ENCODE measurements at places on chromosomes 7 and 10.

DNA sequence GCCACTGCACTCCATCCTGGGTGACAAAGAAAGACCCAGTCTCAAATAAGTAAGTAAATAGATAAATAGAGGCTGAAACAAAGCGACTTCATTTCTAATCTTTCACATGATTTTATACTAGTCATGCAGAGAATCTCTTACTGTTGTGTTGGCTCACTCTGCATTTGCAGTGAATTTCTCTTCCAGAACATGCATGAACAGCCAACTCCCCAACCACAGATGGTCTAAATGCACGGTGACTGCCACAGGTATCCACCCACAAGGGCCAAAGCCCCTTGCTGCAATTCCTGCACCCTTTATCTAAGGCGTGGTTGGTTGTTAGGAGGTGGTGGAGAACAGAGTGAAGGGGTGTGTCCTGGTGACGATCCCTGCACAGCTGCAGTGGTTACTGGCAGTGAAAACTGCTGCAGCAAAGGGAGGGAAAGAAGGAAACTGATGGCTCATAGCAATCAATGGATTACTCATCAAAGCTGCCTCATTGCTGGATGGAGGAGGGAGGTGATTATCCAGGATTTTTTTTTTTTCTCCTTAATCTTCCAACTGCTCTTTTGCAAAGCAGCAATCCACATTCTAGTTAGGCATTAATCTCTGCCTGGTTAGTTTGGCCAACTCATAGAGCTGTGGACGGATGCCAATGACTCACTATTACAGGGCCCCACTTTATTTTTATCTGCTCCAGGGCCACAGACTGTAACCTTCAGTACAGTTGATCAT, 50.6 kb downstream of the PRTFDC1 start:
- DNase-seq: no peak

DNA sequence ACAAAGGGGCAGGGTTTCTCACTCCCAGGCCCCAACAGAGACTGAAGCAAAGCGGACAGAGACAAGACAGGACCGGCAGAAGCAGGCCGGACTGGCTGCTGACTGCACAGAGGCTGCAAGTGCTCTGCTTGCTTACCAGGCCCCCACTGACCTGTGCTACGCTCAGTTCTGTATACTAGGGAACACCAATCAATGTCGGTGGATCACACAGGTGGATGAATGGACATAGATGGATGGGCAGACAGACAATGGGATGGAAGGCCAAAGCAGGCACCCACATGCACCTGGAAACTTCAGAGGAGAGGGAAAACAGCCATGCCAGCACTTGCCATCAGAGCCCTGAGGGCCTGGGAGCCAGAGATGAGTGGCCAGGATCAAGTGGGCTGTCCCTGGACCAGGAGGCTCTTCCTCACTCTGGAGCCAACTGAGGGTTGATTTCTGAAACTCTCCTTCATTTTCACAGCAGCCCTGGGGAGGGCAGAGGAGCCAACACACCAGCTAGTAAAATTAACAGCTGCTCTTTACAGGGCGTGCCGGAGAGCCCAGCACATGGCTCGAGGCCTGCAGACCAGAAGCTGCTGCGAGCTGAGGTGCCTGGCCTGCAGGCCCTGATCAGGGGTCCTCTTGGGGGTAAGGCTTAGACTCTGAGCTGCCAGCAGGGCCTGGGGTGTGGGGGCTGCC, 243.6 kb downstream of the KCNMA1 start:
- no peak for DNase-seq

DNA sequence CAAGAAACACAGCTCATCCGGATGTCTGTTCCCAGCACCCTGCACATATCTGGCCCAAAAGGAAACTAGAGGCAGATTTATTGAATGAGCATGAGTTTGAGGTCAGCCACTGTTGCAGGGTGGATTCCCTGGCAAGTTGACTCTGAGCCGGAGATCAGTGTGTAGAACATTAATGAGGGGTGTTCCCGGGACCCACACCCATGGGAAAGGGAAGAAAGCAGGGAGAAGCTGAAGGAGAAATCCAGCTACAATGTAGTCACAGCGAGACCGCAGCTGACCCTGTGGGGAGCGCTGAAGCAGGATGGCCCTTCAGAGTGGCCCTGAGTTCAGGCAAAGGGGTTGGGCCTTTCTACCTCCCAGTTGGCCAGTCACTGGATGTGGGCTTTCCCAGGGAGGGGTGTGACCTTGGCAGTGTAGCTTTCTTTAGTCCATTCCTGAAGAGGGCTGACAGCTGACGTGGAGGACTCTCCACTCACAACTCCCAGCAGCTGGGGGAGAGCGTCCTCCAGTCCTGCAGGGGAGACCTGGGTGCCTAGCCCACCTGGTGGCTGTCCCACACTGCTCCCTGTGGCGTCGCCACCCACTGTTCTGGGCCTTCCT, 324.2 kb upstream of the ZMIZ1 start:
- no peak for DNase-seq

GRCh38 chr10:102400076-102400475, 4.6 kb downstream of the NFKB2 start:
- DNase-seq: no peak

DNA sequence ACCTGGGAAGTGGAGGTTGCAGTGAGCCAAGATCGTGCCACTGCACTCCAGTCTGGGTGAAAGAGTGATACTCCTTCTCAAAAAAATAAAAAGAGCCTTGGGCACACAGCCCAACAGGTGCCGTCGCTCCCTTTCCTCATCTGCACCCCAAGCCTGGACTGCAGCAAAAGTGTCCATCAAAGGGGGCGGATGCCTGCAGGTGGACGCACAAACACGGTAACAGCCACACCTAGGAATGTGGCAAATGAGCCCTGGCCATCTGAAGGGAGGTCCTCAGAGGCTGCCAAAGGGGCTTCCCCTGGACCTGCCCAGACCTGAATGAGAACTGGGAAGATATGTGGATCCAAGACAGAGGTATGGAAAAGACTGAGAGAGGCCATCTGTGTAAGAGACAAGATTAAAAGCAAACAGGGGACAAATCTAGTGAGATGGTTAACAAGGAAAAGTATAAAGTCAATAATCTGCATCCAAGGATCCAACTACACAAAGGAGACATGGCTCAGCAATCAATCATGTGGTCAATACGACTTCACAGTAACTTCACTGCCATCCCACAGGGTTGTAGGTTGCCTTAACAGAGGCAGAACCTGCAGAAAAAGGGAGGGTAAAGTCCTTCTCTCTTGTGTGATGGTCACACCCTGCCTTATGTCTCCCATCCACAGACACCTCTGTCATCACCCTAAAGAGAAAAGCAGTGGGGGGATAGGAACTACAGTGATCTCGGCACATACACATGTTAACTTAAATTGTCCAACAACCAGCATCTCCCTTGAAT, 25.4 kb downstream of the DRGX start:
- no peak for DNase-seq

DNA sequence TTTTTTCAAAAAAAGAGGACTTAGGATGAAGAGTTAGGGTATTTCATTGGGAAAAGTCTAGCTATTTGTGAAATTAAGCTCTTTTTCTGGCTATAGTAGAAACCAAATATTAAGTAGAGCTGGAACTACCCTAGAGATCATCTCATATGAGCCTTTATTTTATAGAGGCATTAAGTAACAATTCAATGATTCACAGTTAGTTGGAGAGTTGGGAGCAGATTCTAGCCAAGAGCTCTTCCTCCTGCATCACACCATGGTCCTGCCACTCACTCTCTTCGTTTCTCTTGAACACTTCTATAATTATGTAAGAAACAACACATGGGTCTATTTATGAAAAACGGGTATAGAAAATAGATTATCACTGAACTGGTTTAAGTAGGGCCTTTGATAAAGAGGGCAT, 76.1 kb upstream of the ANK3 start:
- DNase-seq: no peak

DNA sequence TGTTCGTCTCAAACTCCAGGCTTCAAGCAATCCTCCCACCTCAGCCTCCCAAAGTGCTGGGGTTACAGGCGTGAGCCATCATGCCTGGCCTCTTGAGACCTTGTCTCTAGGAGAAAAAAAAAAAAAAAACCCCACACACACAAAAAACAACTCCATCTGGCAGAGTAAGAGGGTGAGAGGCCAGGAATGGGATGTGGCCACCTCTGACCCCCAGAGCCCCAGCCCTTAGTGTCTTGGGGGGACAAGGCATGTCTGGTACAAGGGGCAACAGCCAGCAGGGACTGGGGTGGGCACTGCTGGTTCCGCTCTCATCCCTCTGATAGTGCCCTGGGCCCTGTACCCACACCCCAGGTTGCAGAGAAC, 15.6 kb upstream of the TNRC18 start:
- DNase-seq: no peak

- DNase-seq: no peak
Measured at GRCh38 chr7:7585241-7585928, 18.7 kb downstream of the MIOS start.

DNA sequence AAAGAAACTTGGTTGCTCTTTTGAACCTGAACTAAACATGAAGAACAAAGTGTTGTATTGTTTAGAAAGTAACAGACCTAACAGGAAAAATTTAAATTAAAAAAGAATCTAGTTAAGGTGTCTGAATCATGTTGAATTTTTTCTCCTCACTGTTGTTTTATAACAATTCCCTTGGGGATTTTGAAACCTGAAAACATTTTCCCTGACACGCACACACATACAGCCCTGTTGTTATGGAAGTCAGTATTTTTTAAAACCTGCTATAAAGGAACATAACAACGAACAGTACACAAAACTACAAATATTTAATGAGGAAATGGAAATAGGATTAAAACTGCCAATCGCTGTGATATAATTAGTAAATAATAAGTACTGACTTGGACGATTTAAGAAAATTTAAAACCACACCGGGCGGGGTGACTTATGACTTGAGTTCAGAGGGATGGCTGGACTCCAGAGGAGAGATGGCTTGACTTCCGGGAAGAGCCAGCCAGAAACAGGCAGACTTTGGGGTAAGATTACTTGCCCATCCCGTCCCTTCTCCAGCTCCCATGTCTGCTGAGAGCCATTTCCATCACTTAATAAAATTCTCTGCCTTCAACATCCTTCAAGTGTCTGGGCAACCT, 16.2 kb upstream of the SPOCK2 start:
- DNase-seq: no peak

DNA sequence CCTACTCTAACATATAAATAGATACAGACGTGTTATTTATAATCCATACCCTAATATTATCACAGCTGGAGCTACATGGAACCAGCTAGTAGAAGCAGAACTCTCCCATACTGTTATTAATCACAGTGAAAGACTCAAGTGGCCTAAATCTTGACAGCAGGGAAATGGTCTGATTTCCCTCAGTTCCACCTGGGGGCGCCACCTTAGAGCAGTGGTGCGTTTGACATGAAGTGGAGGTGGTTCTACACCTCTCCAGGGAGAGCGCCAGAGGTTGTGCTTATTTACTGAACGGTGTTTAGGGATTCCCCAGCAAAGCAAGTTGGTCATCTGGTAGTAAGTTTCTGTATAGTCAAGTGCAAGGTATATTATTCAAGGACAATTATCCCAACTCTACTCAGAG, 17.6 kb downstream of the DNTT start:
- no peak for DNase-seq

DNA sequence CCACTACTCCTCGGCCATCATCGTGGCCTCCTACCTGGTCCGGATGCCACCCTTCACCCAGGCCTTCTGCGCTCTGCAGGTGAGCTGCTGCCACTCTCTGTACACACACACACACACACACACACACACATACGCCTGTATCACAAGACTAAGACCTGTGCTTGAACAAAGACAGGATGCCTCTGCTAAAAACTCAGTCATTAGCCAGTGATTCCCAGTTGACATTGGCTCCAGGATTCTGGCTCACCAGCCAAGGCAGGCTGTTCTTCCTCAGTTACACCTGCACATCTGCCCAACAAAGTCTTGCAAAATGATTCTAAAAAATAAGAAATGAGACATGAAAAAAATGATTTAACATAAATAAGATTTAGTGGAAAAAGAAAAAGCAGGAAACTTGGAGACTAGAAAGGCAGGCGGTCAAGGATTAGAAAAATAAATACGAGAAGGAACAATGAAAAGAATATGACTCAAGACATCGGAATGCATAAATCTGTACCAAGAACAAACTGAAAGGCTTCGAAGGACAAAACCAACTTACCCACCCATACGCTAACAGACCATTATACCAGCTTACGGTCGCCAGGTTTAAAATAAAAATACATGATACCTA, 7.4 kb upstream of the LRRC18 start:
- no peak for DNase-seq

DNA sequence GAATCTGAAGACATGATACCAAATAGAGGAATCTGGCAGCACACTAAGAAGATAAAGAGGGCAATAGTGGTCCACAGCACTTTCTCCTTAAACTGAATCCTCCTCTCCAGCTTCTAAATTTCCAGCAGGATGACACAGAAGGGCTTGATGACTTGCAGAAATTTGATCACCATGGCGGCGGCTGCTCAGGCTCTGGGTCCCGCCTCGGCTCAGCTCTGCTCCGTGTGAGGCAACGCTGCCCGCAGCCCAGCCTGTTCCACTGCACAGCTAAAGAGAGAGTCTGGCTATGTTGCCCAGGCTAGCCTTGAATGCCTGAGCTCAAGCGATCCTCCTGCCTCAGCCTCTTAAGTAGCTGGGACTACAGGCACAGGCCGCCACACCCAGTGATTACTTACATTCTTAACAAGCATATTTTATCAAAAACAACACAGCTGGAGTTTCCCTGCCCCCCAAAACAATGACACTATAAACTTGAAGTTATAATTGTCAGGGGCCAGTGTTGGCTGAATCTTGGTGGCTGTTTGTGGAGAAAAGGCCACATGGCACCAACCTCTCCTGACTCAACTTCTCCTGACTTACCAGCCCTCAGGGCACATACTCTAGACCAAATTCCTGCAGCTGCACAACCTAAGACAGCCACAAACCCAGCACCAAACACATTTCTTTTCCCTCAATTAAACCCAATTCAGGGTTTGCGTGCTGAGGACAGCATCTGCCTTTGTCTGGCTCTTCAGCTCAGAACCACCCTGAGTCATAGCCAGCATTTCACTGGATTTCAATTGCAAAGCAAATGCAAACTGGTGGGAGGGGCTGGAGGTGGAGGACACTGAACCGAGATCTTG, 11.6 kb upstream of the TNPO3 start:
- DNase-seq: no peak
